Stimulated activated CD4-positive, alpha-beta T cell treated with anti-CD3 and anti-CD28 coated beads, Interleukin-2, amount 100 ng/mL, for 24 hours (primary cell): ENCODE measurements at places on chromosomes 11 and 22.

GRCh38 chr22:45861259-45861658 lies 115.7 kb downstream of the WNT7B start:
- no peak for DNase-seq

- DNase-seq, result no peak
These were observed 361 bp downstream of the SRPRA start for GRCh38 chr11:126268361-126268707.

GRCh38 chr22:50030297-50031188 lies 18.0 kb upstream of the IL17REL start:
- peak; percentile 84 for DNase-seq

DNA sequence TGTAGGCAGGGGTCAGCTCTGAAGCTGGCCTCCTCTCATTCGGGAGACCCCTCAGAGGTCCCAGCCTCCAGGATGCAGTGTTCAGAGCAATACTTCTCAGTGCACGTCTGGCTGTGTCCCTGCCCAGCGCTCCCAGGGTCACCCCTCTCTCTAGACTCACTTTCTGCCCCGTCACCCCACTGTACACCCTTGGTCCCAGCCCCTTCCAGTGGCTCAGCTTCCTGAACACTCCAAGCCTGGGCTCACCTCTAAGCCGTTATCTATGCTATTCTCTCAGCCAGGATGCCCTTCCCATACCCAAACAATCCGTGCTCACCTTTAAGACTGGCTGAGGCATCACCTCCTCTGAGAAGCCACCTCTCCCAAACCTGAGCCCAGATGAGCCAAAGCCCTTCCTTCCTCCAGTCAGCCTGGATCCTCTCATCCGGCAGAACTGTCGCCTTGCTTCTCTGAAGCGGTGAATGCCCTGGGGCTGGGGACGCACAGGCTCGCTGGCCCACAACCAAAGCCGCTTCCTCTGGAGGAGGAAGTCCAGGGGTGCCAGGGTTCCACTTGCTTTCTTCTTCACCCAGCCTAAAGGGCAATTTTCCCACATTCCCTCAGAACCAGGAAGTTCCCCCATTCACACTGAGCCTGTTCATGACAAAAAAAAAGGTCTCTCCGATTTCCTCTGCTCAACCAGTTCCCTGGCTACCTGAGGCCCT lies 13.7 kb upstream of the CDKN1C start:
- DNase-seq, result no peak

GRCh38 chr11:77214557-77214956 lies 86.5 kb downstream of the MYO7A start:
- no peak for DNase-seq

DNA sequence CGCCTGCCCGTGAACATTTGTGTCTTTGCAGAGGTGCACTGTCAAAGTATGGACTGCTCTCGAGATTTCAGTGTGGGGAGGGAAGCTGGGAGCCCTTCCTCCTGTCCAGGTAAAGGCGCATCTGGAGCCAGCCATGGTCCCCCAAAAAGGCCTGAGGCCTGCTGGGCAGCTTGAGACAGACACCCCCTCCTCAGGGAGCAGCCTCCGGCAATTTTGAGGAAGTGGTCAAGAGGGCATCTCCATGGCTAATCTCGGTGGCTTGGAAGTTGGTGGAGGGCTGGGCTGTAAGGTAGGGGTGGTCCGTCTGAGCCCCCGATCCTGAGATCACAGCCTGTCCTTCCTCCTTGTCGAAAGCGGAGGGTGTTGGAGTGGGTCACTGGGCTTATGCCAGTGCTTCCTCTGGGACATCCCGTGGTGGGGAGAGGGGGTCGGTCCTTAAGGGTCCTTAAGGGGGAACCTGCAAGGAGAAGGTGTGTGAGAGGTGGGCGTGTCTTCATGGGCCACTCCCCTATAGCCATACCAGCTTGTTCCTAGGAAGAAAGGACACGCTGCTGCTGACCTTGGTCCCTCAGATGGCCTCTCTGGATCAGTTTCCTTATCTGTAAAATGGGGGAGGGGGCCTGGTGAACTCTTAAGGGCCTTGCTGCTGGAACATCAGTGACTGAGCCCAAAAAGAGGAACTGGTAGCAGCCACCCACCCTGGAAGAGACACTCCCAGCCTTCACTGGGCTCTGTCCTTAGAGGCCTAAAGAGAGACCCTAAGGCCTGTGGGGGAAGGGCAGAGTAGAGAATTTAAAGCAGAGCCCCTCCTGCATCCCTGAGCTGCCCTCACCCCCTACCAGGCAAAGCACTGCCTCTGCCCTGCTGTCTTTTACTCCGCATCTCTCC lies 2.6 kb downstream of the KCNC1 start:
- no peak for DNase-seq

GRCh38 chr11:118264569-118265465 lies 720 bp upstream of the MPZL2 start:
- no peak for DNase-seq

DNA sequence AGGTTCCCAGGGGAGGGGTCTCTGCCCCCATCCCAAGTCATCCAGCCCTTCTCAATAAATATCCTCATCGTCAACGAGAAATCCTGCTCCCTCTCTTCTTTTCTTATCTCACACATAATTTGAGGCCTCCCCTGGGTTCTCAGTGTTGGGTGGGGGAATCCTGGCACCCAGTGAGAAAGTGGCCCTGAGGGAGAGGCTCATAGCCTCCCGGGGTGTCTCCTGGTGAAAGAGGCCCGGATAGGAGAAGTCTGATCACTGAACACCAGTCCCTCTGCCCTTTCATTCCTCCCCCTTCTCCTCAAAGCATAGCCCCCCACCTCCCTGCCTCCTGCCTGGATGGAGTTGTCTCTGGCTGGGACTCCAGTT lies 35.3 kb downstream of the IGLL5 start:
- DNase-seq, result no peak

- no peak for DNase-seq
These were observed 195.4 kb upstream of the ARHGAP20 start for GRCh38 chr11:110907629-110908028.

DNA sequence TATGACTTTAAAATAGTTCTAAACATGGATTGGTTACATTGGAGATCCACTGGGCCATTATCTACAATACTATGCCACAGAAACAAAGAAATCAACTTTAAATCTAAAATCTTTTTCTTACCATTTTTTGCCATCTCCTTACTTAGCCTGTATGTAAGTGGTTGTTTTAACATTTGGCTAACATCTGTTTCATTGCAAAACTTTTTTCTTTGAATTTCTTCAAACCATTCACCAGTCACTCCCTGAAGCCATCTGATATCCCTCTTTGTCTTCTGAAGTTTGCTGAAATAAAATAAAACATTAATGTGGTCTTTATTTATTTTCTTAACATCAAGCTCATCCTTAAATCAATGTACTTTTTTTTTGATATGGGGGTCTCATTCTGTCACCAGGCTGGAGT lies 43.3 kb upstream of the POGLUT3 start:
- DNase-seq, result no peak

DNA sequence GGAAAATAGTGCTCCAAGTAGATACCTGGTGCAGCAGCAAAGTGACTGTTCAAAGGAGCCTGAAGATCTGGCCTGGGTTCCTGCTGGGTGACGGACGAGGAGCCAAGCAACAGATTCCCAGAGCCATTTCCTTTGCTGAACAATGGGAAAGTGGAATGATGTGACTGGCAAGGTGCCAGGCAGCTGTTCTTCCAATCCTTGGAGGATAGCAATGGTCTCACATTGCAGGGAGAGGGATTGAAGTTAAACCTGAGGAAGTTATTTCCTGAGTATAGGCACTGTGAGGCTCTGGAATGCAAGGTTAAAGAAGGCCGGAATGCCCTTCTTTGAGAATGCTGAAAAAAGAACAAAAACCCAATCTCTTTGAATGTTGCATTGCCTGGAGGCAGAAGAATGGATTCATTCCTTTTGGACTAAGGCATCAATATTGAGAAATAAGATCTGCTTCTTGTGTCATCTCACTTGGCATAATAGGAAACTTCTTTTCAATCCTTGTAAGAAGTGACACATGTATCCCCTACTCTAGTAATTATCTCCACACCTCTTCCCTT lies 223.8 kb downstream of the BLID start:
- no peak for DNase-seq

DNA sequence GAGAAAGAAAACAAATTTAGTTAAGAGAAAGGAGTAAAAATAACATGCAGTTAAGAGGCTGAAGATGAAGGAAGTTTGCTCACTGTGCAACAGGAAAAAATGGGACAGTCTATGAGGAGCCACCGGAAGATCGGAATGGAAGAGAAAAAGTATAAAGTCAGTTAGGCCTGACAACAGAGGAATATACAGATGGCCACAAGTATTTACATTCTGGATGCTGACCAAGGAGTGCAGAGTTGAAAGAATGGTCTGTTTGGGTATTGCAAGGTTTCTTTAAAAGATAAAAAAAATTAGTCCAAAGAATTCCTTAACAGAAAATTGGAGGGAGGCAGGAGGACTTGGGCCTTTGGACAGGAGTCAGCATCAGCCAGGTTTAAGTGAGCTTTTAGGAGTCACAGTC lies 37.5 kb downstream of the RBFOX2 start:
- no peak for DNase-seq

DNA sequence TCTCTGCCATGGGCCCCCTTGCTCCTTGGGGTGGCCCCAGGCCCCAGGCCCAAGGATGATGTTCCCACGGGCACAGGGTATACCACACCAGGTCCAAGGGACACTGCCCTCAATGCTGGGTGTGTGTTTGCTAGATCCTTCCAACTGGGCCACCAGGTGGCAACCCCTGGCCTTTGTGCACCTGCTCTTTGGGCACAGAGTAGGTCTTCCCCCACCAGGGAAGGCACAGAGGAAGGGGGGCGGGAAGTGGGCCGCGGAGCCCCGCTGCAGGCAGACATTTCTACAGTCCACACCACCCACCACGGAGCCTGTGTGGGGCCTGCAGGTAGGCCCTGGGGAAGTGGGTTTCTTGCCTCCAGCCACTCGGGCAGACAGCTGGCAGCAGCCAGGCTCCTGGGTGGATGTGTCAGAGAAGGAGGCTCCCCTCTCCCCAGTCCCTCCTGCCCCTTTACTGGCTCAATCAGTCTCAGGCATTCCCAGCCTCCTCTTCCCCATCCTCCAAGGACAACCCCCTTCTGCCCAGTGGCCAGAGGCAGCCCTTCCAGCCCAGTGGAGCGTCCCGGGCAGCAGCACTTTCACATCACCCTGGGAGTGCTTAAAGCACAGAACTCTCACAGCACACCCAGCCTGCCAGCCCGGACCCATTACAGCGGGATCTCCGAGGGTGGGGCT lies 21.6 kb downstream of the MAFF start:
- DNase-seq, result no peak

GRCh38 chr11:86196913-86197312 lies 47.6 kb upstream of the EED start:
- DNase-seq, result no peak

DNA sequence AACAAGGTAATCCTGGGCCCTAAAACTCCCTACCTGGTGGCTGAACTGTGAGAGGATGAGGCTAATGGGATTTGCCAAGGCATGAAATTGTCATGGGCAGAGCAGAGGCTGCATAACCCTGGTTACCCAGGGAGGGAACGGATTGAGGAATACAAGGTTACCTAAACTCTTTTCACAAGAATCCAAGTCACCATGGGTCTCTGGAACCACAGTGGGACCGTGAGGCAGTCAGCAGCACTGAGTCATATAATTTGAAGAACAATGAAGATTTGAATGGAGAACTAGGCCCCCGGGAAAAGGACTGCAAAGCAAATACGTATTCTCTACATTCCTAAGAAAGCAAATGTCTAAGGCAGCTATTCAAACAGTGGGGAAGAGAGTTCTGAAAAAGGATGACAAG lies 19.8 kb downstream of the CAT start:
- DNase-seq, result no peak

- DNase-seq, result no peak
These were observed 45.0 kb upstream of the CALCB start for GRCh38 chr11:15028379-15028778.

GRCh38 chr11:90326647-90327046 lies 103.8 kb upstream of the CHORDC1 start:
- DNase-seq, result no peak

DNA sequence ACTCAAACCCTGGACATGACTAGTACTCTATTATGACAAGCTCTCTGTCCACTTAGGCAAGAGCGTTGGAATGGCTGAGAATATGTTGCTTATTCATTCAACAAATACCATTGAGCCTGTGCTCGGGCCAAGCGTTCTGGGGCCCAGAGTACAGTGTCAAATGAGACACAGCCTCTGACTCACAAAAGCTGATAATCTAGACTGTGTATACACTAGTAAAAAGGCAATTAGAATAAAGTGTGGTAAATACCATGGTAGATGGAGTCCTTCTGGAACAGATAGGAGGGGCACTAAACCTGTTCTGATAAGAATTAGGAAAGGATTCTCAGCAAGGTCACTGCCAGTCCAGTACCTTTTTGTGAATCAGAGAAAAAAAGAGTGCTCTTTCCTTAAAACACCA lies 24.7 kb downstream of the KCNE3 start:
- DNase-seq, result no peak

- DNase-seq, result no peak
These were observed 83.6 kb upstream of the PRR5 start for GRCh38 chr22:44618400-44618799.

DNA sequence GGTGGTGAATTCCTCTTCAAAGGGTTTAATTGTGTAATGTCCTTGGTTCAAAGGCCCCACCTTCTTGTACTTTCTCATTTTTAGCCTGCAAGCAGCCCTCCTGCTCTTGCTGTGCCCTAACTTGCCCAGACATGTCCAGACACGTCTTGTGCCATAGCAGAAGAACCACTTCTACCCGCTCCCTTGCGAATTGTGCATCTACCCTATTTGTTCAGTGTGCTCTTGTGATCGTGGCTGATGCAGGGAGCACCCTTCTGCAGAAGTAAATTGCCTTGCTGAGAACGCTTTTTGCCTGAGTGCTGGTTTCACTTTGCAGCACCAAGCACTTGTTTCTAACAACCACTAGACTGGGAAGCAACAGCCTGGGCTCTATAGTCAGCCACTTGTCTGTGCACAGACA lies 249.4 kb downstream of the SBF2 start:
- DNase-seq, result no peak

- no peak for DNase-seq
These were observed 82.3 kb downstream of the YAP1 start for GRCh38 chr11:102192349-102193066.

GRCh38 chr11:8357505-8357888 lies 93.8 kb upstream of the LMO1 start:
- no peak for DNase-seq

DNA sequence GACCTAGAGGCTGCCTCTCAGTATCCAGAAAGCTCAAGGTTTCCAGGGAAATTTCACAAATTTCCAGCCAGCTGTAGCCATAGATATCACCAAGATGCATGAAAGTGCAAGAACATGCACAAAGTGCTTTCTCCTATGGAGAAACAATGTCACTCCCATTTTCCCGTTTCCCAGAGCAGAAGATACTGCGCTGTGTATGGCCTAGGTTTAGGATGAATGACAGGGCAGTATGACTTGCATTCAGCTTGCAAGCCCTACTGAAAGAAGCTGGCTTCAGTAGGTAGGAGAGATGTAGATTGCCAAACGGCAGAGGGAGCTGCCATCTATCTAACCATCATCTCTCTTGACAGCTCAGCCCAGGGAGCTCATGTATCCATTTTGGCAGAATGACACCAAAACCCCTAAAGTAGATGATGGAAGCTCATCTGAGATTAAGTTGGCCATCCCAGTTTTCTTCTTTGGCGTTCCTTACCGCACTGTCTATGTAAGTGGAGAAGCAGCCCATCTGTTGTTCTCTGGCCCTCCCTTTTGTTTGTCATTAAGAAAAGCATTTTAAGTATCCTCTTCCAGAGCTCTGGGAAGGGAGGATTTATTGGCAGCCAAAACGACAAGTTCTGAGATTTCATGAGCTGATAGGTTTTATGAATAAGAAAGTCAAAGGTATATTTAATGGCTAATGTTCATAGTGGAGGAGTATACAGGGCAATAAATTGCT lies 4.6 kb downstream of the TECTA start:
- no peak for DNase-seq

- DNase-seq, result no peak
These were observed 483.0 kb downstream of the MN1 start for GRCh38 chr22:27318516-27318915.
